ENCODE measurements at places on chromosomes 5 and 9.

GRCh38 chr5:5069851-5070250, 70.3 kb upstream of the ADAMTS16 start:
- DNase-seq: no peak

DNA sequence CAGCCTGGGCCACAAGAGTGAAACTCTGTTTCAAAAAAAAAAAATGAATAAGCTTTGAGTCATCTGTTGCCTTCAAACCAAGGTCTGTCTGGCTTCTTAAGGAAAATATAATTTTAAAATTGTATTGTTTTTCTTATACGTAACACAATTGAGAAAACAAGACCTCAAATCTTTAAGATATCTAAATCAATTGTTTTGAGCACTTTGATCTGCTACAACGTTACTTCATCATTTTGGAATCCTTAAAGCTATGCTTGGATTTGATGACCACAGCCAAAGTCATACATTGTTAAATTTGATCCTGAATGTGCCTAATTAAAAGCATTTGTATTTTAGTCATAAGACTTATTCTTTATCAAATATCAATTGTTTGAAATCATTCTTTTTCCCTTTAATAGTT, 37.7 kb upstream of the VCAN start:
- no peak for DNase-seq

DNA sequence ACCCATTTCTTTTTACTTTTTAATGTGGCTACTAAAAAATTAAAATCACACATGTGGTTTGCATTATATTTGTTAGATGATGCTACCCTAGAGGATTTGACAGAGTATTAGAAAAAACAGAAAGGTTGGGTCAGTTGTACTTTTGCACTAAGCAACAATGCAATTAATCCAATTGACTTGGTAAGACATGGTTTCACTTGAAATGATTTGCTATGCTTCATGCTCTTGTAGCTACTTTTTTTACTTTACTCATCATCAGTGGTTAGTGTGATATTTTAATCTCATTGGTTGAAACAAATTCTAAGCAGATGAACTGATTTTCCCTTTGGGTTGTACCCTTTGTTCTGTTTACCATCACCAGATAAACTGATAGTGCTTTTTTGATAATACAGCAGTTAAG, 39.4 kb downstream of the HMHB1 start:
- no peak for DNase-seq

DNA sequence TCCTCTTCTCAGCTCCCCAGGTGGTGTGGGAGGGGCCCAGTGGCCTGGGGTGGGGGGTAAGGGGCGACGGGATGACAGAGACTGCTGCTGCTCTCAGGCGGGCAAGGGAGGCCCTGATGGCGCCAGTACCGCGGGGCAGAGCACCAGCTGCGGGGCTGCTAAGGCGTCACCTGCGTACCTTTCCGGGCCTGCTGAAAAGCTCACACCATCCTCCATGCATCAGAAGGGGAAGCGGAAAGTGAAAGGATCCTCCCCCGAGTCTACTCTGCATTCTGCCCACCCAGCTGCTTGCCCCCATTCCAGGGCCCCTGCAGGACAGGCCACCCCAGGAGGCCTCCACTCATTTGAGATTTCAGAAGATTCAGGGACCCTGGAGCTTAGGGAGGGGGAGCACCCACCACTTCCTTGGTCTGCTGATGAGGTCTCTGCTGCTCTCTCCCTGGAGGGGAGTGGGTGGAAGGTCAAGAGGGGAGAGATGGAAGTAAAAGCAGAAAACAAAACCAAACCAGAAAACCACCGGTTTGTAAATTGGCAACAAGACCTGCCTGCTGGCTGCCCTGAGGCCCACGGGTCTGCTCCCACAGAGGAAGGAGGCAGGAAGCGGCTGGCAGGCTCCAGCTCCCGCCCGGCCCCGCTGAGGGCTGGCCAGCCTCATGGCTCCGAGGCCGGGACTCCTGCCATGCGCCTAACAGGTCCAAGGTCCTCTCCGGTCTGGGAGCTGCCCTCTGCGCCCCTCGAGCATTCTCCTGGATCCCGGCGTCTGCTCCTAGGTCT, 33.6 kb downstream of the PRRT1B start:
- DNase-seq: no peak

GRCh38 chr9:18501949-18502348, 28.0 kb downstream of the ADAMTSL1 start:
- DNase-seq: no peak

- no peak for DNase-seq
Observed at GRCh38 chr9:115944166-115944948, 209.2 kb upstream of the PAPPA start.

- DNase-seq: no peak
Observed at GRCh38 chr5:137398154-137398553, 101.0 kb downstream of the SPOCK1 start.

GRCh38 chr9:72904267-72905093, 48.4 kb downstream of the ALDH1A1 start:
- DNase-seq: no peak

GRCh38 chr5:137218896-137219295, 280.2 kb downstream of the SPOCK1 start:
- no peak for DNase-seq

DNA sequence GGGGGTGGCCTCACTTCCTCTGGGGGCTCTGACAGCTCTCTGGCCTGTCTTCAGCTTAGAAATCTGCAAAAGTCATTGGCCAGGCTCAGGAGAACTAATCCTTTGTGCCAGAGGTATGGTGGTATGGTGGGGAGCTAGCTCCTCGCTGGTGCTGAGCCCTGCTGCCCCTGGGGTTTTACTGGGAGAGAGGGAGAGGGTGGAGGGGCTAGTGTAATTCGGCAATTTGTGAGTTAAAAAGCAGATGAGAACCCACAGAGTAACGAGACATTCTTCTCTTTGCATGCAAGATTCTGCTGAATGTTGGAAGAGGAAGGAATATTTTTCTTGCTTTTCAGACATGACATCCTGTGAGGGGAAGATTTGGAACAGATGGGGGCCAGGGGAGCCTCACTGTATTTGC, 65.5 kb upstream of the SPRY4 start:
- DNase-seq: no peak

DNA sequence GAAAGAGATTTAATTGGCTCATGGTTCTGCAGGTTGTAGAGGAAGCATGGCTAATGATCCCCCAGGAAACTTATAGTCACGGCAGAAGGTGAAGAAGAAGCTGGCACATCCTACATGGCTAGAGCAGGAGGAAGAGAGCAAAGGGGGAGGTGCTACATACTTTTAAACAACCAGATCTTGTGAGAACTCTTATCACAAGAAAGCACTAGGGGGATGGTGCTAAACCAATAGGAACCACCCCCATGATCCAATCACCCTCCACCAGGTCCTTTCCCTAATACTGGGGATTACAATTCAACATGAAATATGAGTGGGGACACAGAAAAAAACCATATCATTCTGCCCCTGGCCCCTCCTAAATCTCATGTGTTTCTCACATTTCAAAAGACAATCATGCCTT, 147.2 kb upstream of the EPB41L4A start:
- no peak for DNase-seq

DNA sequence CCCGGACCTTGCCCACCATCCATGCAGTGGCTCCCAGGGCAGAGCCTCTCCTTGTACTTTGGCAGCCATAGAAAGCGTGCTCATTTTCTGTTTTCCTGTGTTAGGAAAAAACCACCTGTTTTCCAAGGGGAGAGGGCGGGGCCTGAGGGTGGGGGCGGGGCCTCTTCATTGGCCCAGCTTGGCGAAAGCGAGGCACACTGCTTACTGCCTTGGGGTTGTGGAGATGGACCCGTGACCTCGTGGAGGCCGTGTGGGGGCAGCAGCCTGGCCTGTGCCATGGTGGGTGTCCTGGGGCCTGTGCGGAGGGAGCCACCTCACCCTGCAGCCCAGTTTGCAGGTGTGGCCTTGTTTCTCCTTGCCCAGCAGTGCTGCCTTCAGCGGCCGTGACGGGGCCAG, 4.4 kb upstream of the TOR4A start:
- no peak for DNase-seq

- DNase-seq: no peak
Observed at GRCh38 chr5:34474573-34475021, 181.5 kb upstream of the RAI14 start.

GRCh38 chr5:143213851-143214363, 189.6 kb downstream of the NR3C1 start:
- no peak for DNase-seq

GRCh38 chr5:82513738-82514137, 235.6 kb upstream of the RPS23 start:
- DNase-seq: no peak

- DNase-seq: no peak
Observed at GRCh38 chr5:57911438-57911837, 428.8 kb upstream of the ACTBL2 start.

Measured in stimulated activated CD4-positive, alpha-beta T cell treated with anti-CD3 and anti-CD28 coated beads, Interleukin-1b, Interleukin-23, amount 100 ng/mL, for 1 hour (primary cell).